ENCODE measurements at places on chromosomes 1 and 21.

- DNase-seq, result no peak
These were observed 11.0 kb downstream of the NUDC start for GRCh38 chr1:26932531-26932930.

- no peak for DNase-seq
These were observed 65.7 kb upstream of the NHLH2 start for GRCh38 chr1:115906627-115907026.

DNA sequence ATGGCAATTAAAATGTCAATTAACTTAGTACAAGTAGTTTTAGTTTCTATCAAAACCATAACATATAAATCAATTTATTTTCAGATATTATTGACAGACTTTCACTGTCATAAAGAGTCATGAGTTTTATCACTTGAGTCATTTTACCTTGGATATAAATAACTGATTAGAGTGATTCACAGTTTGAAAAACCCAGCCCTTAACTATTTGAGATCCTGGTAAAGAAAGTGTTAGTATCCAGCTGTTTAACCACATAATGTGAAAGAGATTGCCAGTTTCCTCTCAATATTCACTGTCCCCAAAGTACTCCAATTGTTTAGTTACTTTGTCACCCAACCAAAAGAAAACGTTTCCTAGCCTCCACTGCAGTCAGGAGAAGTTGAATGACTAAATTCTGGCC, 91.3 kb downstream of the UCHL5 start:
- no peak for DNase-seq

DNA sequence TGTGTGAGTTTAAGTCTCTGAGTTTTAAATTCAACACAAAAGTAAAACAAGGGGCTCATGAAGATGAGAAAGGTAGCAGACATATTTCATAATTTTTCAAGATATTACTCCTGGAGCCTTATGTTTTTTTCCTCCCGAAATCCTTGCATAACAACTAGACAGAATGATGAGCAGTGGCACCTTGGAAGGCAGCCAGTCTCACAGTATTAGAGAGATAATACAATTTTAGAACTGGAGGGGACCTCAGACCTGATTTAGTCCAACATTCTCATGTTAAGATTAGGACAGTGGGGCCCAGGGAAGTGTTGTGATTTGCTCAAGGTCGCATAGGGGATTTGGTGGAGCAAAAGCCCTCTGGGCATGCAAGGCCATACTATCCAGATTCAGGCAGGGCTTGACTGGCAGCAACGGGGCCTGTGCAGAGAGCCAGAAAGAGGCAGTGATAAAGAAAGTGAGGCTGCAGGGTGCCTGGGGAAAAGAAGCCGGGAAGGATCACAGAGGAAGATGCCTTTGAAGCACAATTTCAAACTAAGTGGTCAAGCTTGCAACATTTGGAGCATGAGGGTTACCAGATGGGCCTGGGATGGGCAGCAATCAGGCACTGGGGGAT, 31.4 kb upstream of the BCL9 start:
- DNase-seq, result no peak

- DNase-seq, result no peak
These were observed 16.3 kb downstream of the VPS45 start for GRCh38 chr1:150083907-150084306.

GRCh38 chr21:34223376-34223775, 140.4 kb upstream of the KCNE2 start:
- no peak for DNase-seq

DNA sequence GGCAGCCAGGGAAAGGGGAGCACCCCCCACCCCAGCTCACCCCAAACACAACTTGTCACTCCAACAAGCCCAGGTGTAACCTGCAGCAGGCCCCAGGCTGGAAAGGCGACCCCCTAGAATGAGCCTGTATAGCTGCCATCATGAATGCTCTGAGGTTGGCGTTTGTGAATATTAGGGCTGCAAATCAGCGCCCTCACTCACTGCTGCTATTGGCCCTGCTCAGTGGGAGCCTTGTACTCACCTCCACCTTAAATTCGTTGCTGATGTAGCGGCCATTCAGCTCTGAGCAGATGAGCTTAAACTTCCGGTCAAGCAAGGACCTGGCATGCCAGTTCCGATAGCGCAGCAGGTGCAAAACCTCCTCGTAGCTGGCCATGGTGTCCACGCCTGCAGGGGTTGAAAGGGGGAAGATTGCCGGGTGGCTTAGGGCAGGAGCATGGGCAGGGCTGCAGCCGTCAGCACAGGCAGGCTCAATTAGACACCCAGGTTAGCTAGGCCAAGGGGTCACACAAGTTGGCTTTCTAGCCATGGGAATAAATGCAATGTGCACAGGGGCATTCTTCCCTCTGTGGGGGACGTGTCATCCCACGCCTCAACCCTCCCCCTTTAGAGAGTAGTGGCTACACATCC, 81.7 kb downstream of the PIK3CD start:
- DNase-seq, result no peak

- no peak for DNase-seq
These were observed 262.0 kb upstream of the CXADR start for GRCh38 chr21:17250778-17251241.

DNA sequence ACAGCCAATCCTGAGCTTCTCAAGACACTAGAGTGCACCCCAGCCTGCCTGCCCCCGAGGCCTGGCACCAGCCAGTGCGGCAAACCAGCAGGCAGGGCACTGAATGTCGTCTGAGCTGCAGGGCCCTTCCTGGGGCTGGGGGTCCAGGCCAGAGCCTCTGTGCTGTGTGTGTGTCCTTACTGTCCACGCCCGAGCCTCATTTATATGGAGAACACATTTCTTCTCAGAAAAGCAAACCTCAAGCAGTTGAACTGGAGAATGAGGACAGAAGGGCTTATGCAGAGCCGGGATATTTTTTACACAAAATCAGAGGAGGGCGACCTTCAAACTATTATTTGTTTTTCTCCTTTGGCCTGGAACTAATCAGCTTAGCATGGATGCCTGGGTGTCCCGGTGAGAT, 52.7 kb downstream of the POFUT2 start:
- DNase-seq, result no peak

- DNase-seq, result no peak
These were observed 28.2 kb upstream of the SLC30A1 start for GRCh38 chr1:211606914-211607753.

DNA sequence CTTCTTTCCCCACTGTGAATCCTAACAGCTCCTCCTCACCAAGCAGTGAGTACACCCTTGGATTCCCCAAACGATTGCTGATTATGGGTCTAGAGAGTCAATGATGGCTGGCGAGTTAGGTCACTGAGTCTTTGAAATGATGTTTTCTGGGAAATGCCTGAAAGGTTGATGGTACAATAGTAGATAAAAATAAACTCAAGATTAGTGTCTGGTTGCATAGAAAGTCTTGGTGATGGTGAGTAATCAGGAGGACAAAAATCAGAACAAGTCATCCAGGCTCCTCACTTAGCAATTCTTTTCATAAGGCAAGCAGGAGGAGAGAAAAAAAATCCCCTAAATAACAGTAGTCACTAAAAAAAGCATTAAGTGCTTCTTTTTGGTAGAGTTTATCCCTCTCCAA, 22.6 kb downstream of the HLX start:
- DNase-seq, result no peak

DNA sequence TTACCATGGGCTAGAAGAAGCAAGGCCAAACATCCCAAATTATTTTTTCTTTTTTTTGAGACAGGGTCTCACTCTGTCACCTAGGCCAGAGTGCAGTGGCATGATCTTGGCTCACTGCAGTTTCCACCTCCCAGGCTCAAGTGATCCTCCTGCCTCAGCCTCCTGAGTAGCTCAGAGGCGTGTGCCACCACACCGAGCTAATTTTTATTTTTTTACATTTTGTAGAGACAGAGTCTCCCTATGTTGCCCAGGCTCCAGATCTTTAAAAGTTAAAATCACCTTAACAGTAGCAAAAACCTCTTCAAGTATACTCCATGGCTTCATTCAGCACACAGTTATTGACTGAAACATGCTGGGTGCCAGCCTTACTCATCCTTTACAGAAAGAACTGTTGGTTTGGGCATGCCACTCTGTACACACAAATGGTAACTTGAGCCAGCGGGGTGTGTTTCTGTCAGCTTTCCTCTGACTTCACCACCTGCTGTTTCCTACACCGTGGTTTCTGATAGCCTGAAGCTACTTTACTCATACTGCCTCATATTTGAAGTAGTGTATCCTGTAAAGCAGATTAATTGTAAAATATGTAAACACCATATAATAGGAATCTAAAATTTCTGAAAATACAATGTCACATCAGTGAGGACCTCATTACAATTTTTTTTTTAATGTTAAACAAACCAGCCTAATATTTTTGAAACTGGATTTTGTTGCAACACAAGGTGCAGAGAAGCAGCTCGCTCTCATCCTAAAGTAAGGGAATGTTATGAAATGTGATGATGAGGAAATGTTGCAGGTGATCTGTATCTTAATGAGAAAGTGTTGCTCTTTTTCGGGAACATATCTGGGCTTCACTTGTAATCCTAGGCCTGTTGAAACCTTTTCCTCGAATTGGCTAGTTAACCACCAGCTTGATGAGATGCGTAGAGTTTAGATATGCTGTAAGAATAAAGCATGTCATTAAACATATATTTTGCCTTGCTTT, 113.9 kb downstream of the ATP5PO start:
- peak; percentile 29 for DNase-seq

DNA sequence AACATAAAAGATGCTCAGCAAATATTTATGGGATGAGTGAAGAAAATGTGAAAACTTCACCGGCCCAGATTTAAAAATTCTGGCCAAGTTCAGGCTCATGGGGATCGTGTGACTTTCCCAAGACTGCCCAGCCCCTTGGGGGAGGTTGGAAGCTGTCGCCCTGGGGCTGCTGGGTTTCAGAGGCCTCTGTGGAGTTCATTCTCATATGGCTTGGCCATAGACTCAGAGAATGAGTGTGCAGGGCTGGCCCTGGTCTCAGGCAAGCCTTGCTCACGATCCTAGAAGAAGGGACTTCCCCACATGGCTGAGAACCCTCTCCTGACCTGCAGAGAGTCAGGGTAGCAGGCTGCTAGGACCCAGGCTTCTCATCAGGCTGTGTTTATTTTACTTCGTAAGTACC, 24.6 kb downstream of the PADI2 start:
- DNase-seq, result no peak

DNA sequence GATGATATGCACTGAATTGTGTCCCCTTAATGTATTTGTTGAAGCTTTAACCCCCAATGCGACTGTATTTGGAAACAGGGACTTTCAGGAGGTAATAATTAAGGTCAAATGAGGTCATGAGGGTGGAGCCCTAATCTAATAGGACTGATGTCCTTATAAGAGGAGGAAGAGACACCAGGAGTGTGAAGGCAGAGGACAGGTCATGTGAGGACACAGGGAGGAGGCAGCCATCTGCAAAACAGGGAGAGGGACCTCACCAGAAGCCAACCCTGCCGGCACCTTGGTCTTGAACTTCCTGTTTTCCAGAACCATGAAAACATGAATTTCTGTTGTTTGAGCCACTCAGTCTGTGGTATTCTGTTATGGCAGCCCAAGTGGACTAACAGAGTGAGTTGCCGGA, 15.3 kb downstream of the SYF2 start:
- DNase-seq, result no peak

GRCh38 chr1:93257889-93258288, 77.4 kb downstream of the CCDC18 start:
- DNase-seq, result no peak

GRCh38 chr21:31658053-31658452, 1.4 kb upstream of the SOD1 start:
- no peak for DNase-seq

- no peak for DNase-seq
These were observed 22.5 kb downstream of the DPT start for GRCh38 chr1:168706391-168706992.

- no peak for DNase-seq
These were observed 14.7 kb upstream of the KRTAP21-1 start for GRCh38 chr21:30769724-30770431.

DNA sequence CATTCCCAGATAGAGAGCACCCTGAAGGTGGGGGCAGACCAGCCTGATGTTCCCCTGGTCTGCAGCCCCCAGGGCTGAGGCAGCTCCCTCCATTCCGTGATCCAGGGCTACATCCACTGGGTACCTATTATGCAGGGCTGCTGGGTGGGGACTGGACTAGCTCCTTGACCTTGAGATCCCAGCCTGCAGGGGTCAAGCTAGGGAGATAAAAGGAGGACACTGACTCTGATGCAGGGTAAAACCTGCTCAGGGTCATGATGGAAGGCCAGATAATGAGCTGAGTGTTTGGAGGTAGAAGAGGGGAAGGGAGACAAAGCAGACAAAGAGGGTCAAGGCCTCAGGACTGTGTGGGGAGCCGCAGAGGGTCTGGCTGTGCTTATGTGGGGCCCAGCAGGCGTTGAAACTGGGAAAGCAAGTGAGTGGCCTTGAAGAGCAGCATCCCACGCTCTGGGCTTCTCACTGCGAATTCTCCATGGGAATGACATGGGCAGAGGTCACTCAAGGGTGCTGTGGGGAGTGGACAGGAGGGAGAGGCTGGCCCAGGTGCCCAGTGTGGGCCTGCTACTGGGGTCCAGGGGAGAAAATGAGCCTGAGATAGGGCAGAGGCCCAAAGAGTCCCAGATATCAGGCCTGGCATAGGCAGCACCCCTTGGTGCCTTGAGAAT, 9.7 kb downstream of the FOXO6 start:
- DNase-seq, result no peak

- DNase-seq, result peak; percentile 94
These were observed 67.7 kb upstream of the RCC1 start for GRCh38 chr1:28437924-28438699.

All from AG09309 (cell line).